ENCODE measurements at places on chromosomes 4 and X.

- DNase-seq: no peak
These were observed 291.0 kb upstream of the STS start for GRCh38 chrX:6856471-6856870.

- DNase-seq: peak; percentile 48
These were observed 476 bp upstream of the GDI1 start for GRCh38 chrX:154436374-154436982.

- DNase-seq: no peak
These were observed 337.7 kb downstream of the BMPR1B start for GRCh38 chr4:95095348-95095974.

- DNase-seq: no peak
These were observed 36.8 kb upstream of the ARSD start for GRCh38 chrX:2965965-2966364.

DNA sequence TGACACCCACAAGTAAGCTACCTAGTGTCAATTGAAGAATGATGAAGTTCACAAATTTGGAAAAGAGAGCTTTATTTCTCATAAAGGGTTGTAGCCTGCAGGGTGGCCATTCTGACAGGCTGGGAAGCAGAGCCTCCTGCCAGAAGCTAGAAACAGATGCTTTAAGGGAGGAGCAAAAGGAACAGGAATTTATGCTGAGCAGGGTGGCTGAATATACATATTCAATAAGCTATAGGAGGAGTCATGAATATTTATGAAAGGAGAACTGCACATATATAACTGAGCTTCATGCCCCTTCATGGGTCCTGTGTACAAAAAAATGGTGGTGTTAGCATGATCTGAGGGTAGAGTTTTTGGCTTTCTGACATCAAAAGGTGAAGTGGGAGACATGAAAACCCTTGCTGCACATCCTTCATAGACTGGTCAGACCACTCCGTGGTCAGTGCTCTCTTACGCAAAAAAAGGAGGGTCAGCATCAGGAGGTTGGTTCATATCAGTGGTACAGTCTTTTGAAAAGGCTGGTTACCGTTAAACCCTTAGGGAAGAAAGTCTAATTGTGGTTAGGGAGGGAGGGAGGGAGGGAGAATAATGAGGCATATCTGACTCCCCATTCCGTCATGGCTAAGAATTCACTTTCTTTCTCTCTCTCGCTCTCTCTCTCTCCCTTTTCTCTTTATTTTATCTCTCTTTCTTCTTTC lies 121.4 kb downstream of the LUZP4 start:
- DNase-seq: no peak

DNA sequence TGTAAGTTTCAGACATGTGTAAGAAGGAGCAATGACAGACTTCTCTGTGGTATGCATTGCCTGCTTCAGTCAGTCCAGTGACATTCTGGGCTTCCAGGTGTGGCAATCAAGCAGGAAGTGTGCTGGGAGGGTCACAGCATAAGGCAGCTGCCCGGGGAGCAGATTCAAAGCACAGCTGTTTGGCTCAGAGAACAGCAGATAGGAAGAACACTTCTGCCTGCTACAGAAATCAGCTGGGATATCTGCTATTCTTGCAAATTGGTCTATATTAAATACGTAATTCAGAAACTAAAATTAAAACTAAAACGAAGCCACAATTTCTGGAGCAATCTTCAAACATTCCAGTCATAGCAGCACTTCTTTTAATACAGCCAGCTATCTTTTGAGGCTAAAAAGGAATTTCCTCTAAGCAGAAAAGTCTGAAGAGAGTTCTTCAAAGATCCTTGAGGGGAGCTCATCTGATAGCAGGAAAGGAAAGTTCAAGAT lies 47.5 kb upstream of the GALNT7 start:
- DNase-seq: no peak

- no peak for DNase-seq
These were observed 440.8 kb upstream of the RASGEF1B start for GRCh38 chr4:81912376-81913030.

- DNase-seq: no peak
These were observed 125.0 kb upstream of the MBNL3 start for GRCh38 chrX:132613801-132614200.

DNA sequence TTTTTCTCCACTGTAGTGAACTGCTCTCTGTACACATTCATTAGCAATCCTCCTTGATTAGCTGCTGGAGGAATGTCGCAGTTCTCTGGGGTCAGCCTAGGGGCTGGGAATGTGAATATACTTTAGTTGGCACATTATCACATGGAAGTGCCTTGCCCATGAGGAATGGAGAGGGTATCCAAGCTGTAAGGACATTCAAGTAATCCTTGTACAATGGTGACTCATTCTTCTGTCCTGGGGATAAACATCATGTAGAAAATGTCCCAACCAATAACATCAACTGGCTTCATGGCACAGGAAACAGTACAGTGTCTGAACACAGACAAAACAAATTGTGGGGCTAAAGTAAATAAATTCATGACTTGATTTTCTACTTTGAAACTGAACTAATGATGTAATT lies 147.1 kb downstream of the GLRA2 start:
- DNase-seq: no peak

DNA sequence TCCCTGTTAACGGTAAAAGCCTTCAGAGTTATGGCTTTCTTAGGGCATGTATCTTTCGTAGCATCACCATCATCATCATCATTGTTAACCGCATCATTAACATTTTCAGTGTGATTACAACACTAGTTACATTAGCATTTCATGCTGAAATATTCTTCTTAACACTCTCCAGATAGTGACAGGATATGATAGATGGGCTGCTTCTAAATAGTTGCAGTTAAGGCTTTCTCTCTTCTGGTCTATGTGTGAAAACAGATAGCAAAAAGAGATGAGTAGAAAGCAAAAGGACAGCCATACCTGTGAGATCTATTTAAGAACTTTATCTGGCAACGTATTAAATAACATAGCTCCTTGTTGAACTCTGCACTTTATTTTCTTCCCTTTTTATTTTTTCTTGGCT lies 1069.8 kb downstream of the ADGRL3 start:
- DNase-seq: no peak

GRCh38 chrX:134626434-134626833 lies 31.8 kb downstream of the PLAC1 start:
- DNase-seq: no peak

- DNase-seq: no peak
These were observed 104.1 kb downstream of the ZAR1 start for GRCh38 chr4:48594180-48594579.

DNA sequence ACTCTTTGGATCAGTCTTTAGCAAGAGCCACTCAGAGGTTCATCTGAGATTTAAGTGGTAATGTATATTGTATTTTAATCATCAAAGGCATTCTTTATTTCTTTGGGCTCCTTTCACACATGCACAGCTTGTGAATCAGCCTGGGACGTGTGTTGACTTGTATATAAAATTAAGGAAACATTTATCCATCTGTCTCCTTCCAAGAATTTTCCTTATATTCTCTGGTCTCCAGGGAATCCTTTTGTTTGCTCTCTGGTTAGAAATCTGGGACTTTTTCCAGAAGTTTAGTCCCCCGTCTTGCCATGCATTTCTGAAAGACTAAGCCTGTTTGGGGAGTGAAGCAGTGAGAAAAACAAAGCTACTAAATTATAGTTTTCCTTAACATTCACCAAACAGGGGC lies 212.3 kb downstream of the DCAF12L2 start:
- no peak for DNase-seq

- no peak for DNase-seq
These were observed 90.0 kb upstream of the AFAP1 start for GRCh38 chr4:8029689-8030088.

DNA sequence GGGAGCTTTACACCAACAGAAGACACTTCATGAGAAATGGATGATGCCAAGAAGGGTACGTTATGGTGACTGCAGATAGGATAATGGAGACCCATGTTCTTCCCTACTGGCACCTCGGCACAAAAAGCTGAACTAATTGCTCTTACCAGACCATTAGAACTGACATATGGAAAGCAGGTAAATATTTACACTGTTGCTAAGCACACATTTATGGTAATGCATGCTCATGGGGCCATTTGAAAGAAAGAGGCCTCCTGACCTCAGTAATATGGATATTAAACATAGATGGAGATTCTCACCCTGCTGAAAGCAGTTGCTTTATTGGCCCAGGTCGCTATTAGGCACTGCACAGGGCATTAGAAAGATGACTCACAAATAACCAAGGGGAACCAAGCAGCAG lies 1759.6 kb downstream of the C4orf33 start:
- DNase-seq: no peak

GRCh38 chrX:143642426-143642825 lies 6.5 kb upstream of the SLITRK4 start:
- DNase-seq: no peak

DNA sequence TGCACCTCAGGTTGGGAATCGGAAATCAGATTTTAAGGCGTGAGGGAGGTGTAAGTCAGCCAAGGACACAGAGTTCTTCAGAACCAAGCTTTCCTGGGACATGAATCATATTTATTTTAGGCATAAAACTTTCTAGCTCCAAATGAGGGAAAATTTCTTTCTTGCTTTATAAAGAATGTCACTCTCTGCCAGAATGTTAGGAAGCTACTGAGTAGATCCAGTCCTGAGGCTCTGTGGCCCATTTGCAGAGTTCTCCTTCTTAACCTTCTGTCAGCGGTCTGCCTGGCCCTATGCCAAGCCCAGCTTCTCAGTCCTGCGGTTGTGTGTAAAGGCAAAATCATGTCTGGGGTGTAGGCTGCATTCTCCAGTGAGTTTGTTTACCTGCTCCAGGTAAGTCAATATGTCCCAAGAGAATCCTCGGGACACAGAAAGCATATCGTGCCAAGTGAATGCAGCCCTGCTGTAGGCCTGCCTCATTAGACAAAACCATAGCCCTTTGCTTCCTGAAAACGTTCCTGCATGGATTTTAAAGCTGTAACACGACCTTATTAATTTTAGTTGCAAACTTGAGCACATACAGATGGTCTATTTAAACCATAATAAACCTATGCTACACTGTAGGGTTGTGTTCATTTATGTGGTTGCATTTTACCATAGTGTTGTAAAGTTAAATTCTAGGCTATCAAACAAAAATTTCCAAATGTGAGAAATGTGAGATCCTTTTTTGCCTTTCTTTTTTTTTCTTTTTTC lies 29.2 kb upstream of the CCNI start:
- no peak for DNase-seq

DNA sequence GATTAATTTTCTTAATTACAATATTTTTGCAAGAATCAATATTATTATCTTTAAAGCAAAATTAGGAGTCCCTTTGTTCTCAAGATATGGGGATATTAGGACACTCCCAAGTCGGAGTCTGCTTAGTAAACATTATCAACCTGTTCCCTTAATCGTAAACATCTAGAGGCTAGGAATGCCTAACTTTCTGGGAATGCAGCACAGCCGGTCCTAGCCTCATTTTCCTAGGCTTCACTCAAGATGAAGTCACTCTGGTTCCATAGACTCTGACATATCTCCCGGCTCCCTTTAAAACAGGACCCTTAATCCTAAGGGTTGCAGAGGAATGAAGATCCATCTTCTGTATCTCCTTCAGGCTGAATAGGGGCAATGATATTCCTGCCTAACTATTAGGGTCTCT lies 367.6 kb downstream of the GPM6A start:
- DNase-seq: no peak

GRCh38 chrX:44039556-44039955 lies 66.4 kb upstream of the NDP start:
- DNase-seq: no peak

GRCh38 chr4:75040703-75041102 lies 107.8 kb downstream of the PARM1 start:
- no peak for DNase-seq

GRCh38 chr4:39037941-39038340 lies 5.7 kb upstream of the TMEM156 start:
- no peak for DNase-seq

- no peak for DNase-seq
These were observed 219.2 kb downstream of the MAML3 start for GRCh38 chr4:139934708-139935195.

DNA sequence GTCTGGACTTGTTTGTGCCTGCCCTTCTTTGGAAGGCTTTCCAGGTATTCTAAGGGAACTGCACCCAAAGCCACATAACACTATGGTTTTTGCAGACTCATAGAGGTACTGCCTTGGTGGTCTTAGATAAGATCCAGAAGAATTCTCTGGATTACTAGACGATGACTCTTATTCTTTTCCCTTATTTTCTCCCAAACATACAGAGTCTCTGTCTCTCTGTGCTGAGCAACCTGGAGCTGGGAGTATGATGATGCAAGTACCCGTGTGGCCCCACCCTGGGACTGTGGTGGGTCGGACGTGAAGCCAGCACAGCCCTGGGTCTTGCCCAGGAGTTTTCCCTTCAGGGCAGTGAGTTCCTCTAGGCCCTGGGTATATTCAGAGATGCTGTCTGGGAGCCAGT lies 1342.4 kb upstream of the TENM3 start:
- DNase-seq: no peak

GRCh38 chr4:5079581-5079980 lies 28.3 kb downstream of the STK32B start:
- no peak for DNase-seq

- no peak for DNase-seq
These were observed 78.8 kb downstream of the PHEX start for GRCh38 chrX:22110729-22111494.

GRCh38 chr4:6989331-6989923 lies 53.7 kb upstream of the TADA2B start:
- no peak for DNase-seq

DNA sequence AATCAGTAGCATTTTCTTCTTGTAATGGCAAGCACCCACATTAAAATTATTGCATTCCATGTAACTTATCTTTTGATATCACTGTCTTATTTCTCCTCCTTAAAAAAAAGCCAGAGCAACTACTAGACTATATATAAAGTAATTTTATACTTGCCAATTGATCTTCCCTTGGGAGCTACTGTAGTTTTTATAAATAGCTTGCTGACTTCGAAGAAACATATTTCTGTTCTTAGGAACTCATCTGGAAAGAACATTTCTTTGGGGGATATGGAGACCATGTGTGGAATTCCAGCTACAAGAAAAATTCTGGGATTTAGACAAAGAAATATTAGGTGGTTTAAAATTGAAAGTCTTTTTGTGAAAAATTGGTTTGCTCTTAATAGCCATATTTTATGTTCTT lies 94.9 kb downstream of the BMPR1B start:
- no peak for DNase-seq

DNA sequence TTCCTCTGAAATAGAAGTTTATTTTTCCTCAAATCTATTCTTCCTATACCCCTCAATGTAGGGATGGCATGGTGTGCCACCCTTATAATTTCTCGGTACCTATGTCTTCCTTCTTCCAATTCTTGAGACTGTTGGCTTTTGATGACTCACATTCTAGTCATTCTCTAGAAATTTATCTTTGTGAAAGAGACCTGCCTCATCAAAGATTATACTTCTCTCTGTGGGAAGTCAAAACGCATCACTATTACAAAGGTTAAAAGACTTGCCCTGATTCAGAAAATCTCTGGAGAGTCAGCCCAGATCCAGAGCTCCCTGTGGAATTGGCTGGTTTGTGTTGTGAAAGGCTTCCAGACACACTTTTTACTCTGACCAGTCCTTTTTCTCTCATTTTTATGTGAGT lies 65.9 kb upstream of the FSTL5 start:
- DNase-seq: no peak

- DNase-seq: no peak
These were observed 30.4 kb downstream of the GNL3L start for GRCh38 chrX:54560411-54560810.

Data from CD4-positive, alpha-beta T cell treated with Interleukin-4 for 1 hour (primary cell).